ENCODE measurements at places on chromosomes 11 and 22. TPM values are rescaled to one million over a fixed set of nuclear protein-coding genes. Genes with fewer than 3 reads are reported as not detected.
A peak's percentile ranks its signal among the peaks of the same experiment; 100 is the strongest.

DNA sequence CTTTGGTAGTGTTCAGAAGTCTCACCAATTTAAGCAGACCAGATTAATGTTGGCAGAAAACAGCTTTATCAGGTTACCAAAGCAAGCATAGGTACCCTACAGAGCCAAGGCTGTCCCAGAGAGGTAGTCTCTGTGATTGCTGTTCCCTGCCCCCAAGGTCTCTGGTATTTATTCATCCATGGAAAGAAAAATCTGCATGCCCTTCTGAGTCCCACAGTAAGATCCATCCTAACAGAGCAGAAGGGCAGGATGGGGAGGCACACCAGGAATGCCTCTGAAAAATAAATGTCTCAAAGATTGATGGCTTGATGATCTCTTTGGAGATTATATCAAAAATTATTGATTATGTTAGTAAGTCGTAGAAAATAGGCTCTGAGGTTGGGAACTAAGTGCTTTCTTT is 122.8 kb downstream of the FAT3 start:
- DNase-seq, result no peak

GRCh38 chr11:79406376-79406775 is 34.5 kb downstream of the TENM4 start:
- no peak for DNase-seq

- DNase-seq, result no peak
Observed at GRCh38 chr11:79392161-79392560, 48.7 kb downstream of the TENM4 start.

DNA sequence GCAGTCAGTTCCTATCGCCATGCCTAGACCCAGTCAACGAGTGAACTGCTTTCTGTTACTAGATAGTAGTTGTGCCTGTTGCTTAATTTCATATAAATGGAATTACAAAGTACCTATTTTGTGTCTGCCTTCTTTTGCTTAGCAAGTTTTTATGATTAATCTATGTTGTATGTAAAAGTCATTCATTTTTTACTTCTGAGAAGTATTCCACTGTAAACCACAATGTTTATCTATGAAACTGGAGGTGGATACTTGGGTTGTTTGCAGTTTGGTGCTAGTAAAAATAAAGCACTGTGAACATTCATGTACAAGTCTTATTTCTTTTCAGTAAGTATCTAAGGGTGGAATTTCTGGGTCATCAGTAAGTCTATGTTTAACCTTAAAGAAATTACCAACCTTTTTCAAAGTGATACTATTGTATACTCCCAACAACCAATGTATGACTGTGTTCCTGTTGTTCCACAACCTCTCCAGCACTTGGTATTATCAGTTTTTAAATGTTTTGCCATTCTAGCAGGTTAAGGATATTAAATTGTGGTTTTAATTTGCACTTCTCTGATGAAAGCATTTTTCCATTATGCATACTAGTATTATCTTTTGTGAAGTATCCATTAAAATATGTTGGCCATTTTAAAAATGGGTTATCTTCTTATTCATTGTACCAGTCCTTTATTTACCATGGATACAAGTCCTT is 68.2 kb downstream of the DNAJC24 start:
- DNase-seq, result peak; percentile 68

DNA sequence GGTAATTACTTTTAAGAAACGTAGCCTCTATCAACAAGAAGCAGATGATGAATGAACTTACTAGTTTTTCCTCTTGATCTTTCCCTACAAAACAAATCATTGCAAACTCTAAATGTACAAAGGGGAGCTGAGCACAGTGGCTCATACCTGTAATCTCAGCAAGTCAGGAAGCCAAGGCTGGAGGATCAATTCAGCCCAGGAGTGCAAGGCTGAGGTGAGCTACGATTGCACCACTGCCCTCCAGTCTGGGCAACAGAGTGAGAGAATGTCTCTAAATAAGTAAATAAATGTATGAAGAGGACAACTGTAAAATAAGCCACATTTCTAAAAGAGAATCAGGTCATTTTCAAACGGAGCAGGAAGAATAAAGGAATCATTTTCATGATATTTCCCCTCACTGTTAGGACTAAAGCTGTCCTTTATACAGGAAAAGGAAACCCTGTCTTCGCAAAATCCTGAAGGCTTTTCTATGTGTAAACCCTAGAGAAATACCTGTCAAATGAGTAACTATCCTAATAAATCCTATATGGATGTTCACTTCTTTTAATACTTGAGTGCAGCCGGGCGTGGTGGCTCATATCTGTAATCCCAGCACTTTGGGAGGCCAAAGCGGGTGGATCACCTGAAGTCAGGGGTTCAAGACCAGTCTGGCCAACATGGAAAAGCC is 41.2 kb downstream of the RRAS2 start:
- peak; percentile 59 for DNase-seq

DNA sequence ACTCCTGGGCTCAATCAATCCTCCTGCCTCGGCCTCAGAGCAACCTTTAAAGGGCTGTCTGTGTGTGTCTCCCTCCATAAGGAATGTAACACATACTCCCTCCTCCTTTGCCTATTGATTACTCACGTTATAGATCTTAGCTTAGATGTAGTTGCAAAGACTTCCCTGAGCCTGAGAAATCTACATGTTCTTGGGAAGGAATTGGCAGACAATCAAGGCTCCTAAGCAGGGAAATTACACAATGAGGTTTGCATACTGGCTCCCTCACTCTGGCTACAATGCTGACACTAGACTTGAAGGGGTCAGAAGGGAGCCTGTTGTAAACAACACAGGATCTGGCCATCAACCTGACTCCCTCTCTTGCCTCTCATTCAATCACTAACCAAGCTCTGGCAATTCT is 5.2 kb upstream of the OLFML1 start:
- no peak for DNase-seq

- DNase-seq, result peak; percentile 99
Observed at GRCh38 chr11:67054836-67055523, 1.7 kb upstream of the RHOD start.

DNA sequence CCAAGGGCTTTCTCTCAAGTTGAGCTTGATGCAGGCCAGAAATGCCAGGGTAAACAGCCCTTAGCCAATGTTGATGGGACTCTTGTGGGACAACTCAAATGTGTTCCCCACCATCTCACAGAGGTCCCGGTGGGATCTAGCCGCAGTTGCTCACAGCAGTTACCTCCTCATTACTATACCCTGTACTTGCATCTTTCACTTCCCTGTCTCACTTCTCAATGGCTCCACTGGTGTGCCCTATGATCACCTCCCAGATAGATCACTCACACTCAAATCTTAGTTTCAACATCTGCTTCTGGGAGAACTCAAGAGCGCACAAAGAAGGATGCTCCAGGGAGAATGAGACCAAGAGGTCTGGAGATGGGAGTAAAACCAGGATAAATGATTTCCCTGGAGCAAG is 47.0 kb downstream of the RCN1 start:
- DNase-seq, result no peak

- no peak for DNase-seq
Observed at GRCh38 chr11:206526-207207, 532 bp downstream of the BET1L start.

GRCh38 chr11:101049123-101049522 is 80.5 kb downstream of the PGR start:
- DNase-seq, result peak; percentile 46

Gene RIMBP3B
- under 0.01 TPM for total RNA-seq

Gene KCNJ11
- 0.77 TPM for total RNA-seq

Gene PACSIN3
- total RNA-seq, result 63.2 TPM

Measured in bronchial epithelial cell (primary cell).